Glutamatergic neuron (in vitro differentiated cells): ENCODE measurements at places on chromosomes 12 and 14. TPM values are rescaled to one million over a fixed set of nuclear protein-coding genes. Genes with fewer than 3 reads are reported as not detected.

GRCh38 chr14:74800780-74801179, 37.7 kb downstream of the YLPM1 start:
- no peak for DNase-seq

GRCh38 chr12:112418273-112418607, 507 bp upstream of the PTPN11 start:
- no peak for DNase-seq

DNA sequence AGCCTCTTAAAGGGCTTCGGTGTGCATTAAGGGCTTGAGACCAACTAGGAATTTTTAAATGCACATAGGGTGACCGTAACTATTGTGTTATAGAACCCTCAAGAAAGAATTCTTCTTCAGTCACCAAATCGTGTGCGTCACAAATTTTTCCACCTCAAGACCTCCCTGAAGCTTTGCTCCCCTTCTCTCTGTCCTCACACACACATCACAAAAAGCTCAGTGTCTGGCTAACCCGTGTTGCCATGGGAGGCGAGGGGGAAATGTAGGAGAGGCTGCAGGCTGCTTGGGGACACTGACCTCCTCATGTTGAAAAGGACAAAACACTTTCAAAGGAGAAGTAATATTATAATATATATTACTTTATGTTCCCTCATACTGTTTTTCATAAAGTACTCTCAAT, 10.6 kb downstream of the SSPN start:
- DNase-seq: no peak

Gene FAIM2
- total RNA-seq: 3.5 TPM

Gene CLMN
- 17.6 TPM for total RNA-seq
